ENCODE measurements at places on chromosomes 13 and 19.

DNA sequence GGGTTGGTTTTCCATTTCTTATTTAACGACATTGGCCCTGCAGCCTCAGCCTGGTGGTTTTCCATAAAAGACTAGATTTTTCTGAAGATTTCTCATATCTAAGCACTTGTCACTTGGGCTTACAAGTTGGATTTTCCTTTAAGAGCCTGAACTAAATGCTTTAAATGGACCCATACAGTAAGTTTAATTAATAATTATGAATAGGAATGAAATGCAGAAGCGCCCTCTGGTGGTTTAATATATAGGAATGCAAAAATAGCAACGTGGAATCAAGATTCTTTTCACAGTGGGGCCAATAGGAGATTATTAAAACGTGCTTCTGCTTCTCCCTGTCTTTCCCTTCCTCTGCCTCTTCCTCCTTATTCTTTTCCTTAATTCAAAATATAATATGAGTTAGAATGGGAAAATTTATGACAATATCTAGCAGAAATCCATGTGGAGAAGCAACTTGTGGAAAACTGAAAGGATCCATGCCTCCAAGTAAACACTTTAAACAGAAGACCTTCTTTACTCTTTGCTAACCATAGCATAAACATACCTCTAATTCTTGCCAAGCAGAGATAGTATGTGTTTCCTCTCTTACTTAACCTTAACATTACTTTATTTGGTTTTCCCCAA, 324.0 kb downstream of the GPC5 start:
- DNase-seq: peak; percentile 45

- no peak for DNase-seq
Measured at GRCh38 chr13:40158218-40158617, 502.8 kb downstream of the COG6 start.

GRCh38 chr19:31817971-31818797, 468.9 kb upstream of the TSHZ3 start:
- DNase-seq: no peak

DNA sequence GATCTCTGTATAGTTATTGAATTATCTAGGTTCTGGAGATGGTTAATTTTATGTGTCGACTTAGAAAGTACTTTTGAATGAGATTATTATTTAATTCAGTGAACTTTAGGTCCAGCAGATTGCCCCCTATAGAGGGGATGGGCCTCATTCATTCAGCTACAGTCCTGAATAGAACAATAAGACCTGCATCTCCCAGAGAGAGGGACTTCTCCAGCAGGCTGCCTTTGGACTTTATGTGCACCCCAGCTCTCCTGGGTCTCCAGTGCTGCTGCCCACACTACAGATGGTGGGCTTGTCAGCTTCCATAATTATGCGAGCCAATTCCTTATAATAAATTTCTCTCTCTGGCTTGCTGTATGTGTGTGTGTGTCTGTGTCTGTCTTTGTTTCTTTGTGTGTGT, 39.3 kb upstream of the KL start:
- DNase-seq: no peak

- DNase-seq: no peak
Measured at GRCh38 chr13:39399102-39399501, 203.9 kb downstream of the LHFPL6 start.

DNA sequence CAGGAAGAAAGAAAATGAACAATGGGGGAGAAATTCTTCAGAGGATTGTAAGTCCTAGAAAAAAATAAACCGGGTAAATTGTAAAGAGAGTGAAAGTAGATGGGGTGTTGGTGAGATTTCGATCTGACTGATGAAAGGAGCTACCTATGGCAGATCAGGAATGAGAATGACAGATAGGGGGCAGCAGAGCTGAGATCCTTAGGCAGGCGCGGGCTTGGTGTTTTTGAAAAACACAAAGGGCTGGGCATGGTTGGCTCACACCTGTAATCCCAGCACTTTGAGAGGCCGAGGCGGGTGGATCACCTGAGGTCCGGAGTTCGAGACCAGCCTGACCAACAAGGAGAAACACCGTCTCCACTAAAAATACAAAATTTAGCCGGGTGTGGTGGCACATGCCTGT, 1468.6 kb upstream of the SLC10A2 start:
- DNase-seq: no peak

DNA sequence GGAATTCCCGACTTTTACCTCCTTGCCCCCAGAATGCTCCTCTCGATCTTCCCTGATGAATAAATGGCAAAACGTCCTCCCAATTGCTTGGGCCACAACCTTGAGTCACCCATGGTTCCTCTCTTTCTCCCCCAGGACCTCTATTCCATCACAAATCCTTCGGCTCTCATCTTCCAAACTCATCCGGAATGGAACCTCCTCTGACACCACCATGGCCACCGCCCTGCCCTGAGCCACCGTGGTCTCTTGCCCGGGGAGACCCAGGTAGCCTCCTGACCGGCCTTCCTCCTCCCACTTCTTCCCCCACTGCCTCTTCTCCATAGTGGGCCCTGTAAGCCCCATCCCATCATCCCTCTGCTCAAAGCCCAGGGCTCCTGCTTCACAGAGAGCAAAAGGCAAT, 4.9 kb downstream of the SLC7A10 start:
- DNase-seq: no peak

- peak; percentile 1 for DNase-seq
Measured at GRCh38 chr13:78247362-78247761, 328.7 kb upstream of the EDNRB start.

DNA sequence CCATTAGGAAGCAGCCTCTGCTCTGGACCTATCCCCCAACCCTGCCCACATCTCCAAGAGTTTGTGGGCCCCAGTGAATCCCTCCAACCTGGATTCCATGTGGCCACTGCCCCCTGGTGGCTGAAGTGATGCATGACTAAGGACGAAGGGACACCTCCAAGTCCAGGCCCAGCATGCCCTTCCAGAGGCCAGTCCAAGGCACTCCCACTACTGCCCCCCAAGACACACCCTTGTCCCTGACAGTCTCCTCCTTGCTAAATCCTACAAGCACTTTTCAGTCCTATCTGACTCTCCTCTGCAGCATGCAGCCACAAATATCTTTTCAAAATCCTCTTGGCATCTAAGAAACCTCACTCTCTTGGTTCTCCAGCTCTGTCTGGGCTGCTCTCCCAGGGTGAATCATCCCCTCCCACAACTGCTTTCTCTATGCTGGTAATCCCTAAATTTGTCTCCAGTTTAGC, 33.0 kb downstream of the DEDD2 start:
- peak; percentile 79 for DNase-seq

DNA sequence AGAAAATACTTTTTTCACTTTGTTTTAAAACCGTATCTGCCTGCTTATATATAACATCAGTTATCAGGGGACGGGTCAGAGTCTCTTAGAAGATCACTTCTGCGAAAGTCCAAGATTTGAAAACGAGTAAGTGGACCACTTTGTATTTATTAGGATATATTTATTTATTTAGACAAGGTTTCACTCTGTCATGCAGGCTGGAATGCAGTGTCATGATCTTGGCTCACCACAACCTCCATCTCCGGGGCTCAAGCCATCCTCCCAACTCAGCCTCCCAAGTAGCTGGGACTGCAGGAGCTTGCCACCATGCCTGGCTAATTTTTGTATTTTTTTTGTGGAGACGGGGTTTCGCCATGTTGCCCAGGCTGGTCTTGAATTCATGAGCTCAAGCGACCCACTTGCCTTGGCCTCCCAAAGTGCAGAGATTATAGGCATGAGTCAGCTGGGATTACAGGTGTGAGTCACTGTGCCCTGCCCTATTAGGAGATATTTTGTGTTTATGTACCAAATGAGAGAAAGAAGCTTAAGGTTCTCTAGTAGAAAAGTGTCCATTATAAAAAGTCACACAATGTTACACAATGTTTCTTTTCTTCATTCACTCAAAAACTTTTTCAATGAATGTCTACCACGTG, 39.5 kb downstream of the RASL11A start:
- DNase-seq: no peak

DNA sequence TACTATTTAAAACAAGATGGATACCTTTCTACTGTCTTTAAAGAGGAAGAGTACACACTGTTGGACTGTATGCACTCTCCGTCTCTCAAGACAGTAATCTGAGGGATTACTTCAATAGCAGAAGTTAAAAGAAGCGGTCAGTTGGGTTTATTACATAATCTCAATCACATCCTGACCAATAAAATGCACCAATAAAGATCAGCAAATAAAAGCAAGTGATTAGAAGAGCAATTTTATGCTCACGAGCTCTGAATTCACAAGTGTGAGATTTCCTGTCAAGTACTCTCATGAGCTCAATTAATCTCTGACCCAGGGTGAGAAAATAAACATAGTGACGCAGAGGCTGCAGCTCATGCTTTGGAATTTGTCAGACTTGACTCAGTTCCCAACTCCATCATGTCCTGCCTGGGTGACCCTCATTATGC, 12.2 kb downstream of the ABCC4 start:
- no peak for DNase-seq

DNA sequence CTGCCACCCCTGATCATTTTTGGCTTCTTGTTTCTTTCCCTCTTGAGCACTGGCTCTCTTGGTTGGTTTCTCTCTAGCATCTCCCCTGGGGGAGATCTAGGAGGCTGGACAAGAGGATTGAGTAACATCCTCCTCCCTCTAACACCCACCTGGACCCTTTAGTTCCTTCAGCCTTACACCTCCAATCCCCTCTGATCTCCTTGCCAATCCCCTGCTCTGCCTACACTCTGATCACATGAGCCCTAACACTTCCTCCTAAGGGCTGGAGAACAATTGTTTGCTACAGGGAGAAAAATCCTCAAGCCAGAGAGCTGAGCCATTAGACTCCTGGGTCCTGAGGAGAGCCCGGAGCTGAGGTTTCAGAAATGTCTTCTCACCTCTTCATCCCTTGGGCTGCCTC, 65.9 kb upstream of the ADGRL1 start:
- DNase-seq: no peak

DNA sequence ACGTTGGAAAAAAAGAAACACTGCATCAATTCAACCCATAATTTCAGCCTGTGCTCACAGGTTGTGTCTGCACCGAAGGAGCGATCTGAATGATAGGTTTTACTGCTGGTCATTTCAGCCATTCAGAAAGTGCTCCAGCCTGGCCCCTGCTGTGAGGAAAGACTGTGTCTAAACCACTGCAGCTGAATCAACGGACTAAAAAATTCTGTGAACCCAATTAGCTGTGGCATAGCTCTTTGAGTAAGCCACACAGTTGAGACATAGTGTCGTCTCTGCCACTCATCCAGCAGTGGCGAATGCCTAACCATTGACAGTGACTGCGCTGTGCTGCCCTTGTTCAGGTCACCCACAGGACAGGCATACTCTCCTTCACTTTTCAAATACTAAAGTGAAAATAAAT, 179.8 kb downstream of the COG6 start:
- DNase-seq: no peak

DNA sequence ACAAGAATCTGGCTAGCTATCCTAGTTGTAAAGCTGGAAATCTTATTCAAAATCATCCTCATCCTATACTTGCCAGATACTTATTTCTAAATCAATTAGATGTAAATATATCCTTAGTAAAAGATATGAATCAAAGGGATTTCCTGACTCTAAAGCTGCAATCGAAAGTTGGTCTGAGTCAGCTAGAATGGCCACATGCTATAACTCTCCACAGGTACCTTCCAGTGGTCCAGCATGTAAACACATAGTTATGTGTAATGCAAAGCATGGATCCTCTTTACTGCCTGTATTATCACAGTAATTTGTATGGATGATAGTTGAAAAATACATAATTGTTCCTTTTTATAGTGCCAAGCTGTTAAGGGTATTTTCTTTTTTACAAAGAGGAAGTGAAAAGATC, 27.4 kb downstream of the SLITRK6 start:
- DNase-seq: peak; percentile 68

- no peak for DNase-seq
Measured at GRCh38 chr13:97127842-97128241, 94.3 kb upstream of the MBNL2 start.

DNA sequence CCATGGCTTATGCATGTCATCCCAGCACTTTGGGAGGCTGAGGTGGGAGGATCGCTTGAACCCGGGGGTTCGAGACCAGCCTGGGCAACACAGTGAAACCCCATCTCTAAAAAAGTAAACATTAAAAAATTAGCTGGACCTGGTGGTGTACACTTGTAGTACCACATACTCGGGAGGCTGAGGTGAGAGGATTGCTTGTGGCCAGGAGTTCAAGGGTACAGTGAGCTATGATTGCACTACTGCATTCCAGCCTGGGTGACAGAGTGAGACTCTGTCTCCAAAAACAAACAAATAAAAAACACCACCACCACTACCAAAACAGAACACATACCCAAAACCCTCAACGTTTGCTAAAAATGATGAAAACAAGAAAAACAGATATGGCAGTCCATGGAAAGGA, 15.9 kb downstream of the FBXO17 start:
- DNase-seq: no peak

DNA sequence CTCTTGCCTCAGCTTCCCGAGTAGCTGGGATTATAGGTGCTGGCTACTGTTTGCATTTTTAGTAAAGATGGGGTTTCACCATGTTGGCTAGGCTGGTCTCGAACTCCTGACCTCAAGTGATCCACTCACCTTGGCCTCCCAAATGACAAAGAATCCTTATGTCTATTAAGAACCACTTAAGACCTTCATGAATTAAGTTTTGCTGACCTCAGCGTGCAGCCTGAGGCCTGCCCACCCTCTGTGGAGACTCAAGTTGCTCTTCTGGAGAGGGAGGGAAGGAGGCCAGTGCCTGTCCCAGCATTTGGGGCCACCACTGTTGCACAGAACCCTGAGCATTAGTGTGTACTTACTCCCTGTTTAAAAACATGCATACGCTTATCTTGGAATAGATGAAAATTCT, 313.3 kb downstream of the FGF9 start:
- no peak for DNase-seq

- no peak for DNase-seq
Measured at GRCh38 chr13:74077792-74078191, 56.4 kb downstream of the KLF12 start.

DNA sequence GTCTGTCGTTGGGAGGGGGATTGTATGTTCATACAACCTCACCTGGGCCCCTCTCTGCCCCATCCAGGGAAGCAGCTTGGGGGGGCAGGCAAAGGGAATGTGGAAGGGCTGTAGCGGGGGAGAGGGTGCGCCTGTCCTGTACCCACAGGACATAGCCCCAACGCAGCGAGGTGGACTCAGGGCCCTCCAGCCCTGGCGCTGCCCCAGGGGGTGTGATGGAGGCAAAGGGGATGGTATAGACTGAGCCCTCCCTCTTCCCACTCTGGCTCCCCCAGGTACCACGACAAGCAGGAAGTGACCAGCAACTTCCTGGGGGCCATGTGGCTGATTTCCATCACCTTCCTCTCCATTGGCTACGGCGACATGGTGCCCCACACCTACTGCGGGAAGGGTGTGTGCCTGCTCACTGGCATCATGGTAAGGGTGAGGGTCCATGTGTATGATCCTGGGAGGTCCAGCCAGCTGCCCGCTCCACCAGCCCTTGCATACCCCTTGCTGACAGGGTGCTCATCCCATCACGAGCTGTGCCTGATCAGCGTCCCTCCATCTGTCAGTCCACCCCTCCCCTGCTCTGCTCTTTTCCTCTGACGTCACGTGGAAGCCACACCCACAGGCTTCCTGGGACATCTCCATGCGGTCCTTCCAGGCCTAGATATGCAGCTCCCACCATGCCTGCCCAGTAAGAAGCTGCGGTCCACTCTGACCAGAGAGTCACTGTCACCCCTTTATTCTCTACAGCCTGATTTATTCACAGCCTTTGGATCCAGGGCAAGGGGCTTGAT, 18.3 kb downstream of the KCNN1 start:
- DNase-seq: no peak

Data from NCI-H2081 (cell line).